Right lobe of liver (tissue), 6 donors: ENCODE measurements at places on chromosomes 1 and 21. TPM values are rescaled to one million over a fixed set of nuclear protein-coding genes. Genes with fewer than 3 reads are reported as not detected.
A peak's percentile ranks its signal among the peaks of the same experiment; 100 is the strongest.

- DNase-seq = no peak
Measured at GRCh38 chr1:118084400-118084799, 100.6 kb downstream of the SPAG17 start.

UBE2U gene
- total RNA-seq = not detected

ICOSLG gene
- 1.8 TPM for total RNA-seq

RPS6KC1 gene
- total RNA-seq = 9.1 TPM

DNA sequence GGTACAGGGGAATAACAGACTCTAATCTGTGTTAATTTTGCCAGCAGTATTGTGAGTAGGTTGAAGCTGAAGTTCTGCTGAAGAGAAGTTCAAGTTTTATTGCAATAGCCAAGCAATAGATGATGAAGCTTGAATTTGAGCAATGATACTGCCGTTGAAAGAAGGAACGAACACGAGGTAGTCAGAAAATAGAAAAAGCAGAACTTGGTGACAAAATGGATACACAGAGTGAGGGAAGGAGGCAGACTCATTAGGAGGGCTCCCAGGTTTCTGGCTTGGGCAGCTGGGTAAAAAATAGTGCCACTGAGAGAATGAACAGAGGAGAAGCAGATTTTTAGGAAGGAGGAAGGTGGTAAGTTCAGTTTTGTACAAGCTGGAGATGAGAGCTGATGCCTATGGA is 22.3 kb upstream of the AGO1 start:
- DNase-seq = no peak

- DNase-seq = no peak
Measured at GRCh38 chr1:93692983-93693591, 11.4 kb upstream of the BCAR3 start.

- DNase-seq = no peak
Measured at GRCh38 chr1:20932437-20932977, 145.4 kb upstream of the HP1BP3 start.

TAF13 gene
- 26.7 TPM for total RNA-seq

- DNase-seq = peak; percentile 54
Measured at GRCh38 chr1:109113590-109114341, at the start of gene ELAPOR1. TSS of gene ELAPOR1 (plus strand) at chr1:109114115. CDS start at chr1:109114184, 69 bp downstream.

MCOLN2 gene
- total RNA-seq = not detected

DNA sequence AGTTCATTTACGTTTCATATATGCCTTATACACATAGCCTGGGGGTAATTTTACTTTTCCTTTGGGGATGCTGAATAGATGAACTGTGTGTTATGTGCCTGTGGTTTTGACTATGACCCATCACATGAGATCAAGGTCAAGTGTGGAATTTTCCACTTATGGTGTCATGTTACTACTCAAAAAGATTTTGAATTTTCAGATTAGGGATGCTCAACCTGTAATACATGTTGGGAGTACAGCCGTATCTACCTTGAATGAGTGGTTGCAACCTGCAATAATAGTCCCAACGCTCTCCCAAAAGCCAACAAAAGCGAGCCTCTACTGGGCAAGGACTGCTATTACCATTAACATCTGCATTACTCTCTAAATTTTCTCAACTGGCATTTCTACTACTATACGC is 68.5 kb upstream of the SDC3 start:
- DNase-seq = no peak

GRCh38 chr1:57512386-57512785 is 88.5 kb upstream of the DAB1 start:
- no peak for DNase-seq

TNFSF4 gene
- 0.51 TPM for total RNA-seq

BCAN gene
- total RNA-seq = not detected

CSF3R gene
- total RNA-seq = 4.1 TPM

DNA sequence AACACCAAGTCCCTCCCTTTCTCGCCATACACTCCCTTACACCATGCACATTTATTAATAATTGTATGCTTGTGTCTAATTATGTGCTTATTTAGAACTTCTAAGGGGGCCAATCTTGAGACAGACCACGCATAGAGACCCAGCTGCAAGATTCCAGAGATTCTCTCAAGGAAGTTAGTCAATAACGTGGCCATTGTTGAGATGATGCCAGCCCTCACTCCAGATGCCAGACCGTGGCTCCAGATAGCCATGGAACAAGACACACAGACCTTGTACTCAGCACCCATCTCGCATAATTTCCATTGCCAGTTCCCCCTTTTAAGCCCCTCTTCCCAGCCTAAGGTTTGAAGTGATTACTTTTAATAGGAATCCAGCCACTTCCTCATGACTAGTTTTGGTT is 62.4 kb downstream of the DIRAS3 start:
- no peak for DNase-seq

GRCh38 chr1:238951809-238952208 is 434.6 kb upstream of the CHRM3 start:
- no peak for DNase-seq

DNA sequence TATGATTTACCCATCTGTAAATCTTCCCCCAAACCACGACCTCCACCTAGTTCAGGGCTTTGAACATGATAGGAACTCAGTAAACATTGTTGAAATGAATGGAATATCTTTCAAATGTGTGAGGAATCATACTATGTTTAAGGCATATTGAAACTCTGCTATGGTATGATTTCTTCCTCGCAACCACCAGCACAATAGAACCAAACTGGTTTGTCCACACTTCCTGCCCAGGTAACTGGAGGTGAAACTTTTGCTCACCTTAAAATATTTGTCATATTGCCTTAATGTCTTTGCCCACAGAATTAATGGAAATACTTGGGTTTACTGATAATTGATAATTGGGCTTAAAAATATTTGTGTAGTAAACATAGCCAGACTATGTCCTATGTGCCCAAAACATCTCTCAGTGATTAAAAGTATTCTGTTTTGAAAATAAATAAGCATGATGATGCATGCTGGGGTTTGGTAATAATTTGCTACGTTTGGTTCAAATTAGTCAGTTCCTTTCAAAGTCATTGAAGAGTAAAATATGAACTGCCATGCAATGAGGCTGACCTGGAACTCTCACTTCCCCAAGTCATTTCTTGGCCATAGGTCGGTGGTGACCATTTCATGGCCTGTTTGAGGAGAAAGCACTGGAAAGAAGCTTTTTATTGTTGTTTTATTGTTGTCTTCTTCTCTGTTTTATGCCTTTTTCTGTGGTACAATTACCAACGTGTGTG is 73.3 kb downstream of the TNFSF18 start:
- no peak for DNase-seq

HSPA6 gene
- 0.65 TPM for total RNA-seq

- DNase-seq = no peak
Measured at GRCh38 chr1:21129407-21129806, 47.3 kb downstream of the EIF4G3 start.

GRCh38 chr1:53107570-53108322 is 34.7 kb downstream of the SLC1A7 start:
- DNase-seq = no peak

DNA sequence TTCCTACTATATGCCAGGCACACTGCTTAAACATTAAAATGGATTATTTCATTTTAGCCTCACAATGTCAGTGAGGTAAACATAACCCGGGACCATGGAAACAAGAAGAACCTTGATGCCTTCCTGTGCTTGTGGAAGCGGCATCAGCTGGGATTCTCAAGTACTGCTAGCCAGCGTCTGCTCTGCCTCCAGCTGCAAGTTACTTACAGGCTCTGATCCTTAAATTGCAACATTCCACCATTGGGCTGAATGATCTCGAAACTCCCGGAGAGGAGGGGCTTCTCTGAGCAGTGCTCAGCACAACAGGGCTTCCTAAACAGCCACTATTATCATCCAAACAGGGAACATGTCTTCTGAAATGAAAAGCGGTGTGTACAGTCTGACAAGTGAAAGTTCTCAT is 6.7 kb upstream of the MAN1C1 start:
- DNase-seq = no peak

- DNase-seq = no peak
Measured at GRCh38 chr1:193417945-193418744, 231.7 kb upstream of the B3GALT2 start.
